ENCODE measurements at places on chromosomes 2 and 18.
A peak's percentile ranks its signal among the peaks of the same experiment; 100 is the strongest.

- DNase-seq: no peak
These were observed 127.1 kb downstream of the CERS6 start for GRCh38 chr2:168583064-168583709.

GRCh38 chr18:46894124-46894523 lies 23.2 kb downstream of the PIAS2 start:
- DNase-seq: no peak

GRCh38 chr2:88010136-88010535 lies 6.2 kb downstream of the RNU2-63P start:
- no peak for DNase-seq

DNA sequence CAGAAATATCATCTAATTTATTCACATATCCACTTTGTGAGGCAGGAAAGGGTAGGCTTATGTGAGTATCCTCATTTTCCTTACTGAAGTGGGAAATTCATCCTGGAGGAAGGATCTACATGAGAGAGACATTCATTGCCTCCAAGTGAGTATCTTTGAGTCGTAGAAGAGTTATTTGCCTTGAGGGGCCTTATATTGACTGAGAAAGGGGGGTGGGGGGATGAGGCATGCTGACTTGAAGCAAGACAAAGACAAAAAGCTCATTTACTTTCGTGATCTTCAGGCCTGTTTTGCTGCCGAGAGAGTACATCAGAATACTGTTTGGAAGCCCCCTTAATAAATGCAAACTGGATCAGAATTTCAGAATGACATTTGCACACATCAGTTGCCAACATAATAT lies 17.6 kb upstream of the NEDD4L start:
- DNase-seq: no peak

- DNase-seq: no peak
These were observed 45.5 kb upstream of the LOXHD1 start for GRCh38 chr18:46702471-46702870.

GRCh38 chr2:159939946-159940345 lies 122.5 kb downstream of the PLA2R1 start:
- no peak for DNase-seq

DNA sequence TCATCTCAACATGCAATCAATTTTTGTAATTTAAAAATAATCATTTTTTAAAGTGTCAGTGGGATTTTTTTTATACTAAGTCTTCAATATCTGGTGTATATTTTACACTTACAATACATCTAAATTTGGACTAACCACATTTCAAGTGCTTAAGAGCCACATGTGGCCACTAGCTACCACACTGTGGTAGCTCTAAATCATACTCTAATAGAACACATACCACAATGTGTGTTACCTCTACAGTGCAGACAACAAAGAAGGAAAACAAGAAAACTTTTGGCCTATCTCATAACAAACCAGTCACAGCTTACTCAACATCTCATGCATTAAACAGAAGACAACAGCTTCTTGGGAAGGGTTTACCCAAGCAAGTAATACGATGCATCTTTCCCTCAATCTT lies 24.5 kb downstream of the PIAS2 start:
- DNase-seq: no peak

- DNase-seq: no peak
These were observed 255.3 kb downstream of the PDE11A start for GRCh38 chr2:177817300-177817699.

- no peak for DNase-seq
These were observed 8.9 kb downstream of the STAM2 start for GRCh38 chr2:152166633-152167032.

- no peak for DNase-seq
These were observed 265.7 kb downstream of the MTX2 start for GRCh38 chr2:176534798-176535466.

- no peak for DNase-seq
These were observed 441.4 kb downstream of the DCDC2C start for GRCh38 chr2:4144731-4145130.

- no peak for DNase-seq
These were observed 1925.8 kb upstream of the CELF4 start for GRCh38 chr18:39491408-39491807.

- no peak for DNase-seq
These were observed 52.6 kb downstream of the PTPRM start for GRCh38 chr18:7619676-7620075.

DNA sequence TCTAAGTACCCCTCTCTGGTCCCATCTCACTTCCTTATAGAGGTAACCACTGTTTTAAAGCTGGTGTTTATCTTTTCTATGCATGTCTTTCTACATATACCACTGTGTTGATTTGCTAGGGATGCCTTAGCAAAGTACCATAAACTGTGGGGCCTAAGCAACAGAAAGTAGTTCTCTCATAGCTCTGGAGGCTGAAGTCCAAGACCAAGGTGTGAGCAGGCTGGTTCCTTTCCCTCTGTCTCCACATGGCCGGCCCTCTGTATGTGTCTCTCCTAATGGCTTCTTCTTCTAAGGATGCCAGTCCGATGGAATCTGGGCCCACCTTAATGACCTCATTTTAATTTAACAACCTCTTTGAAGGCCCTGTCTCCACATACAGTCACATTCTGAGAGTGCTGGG lies 40.8 kb upstream of the ROCK2 start:
- DNase-seq: no peak

DNA sequence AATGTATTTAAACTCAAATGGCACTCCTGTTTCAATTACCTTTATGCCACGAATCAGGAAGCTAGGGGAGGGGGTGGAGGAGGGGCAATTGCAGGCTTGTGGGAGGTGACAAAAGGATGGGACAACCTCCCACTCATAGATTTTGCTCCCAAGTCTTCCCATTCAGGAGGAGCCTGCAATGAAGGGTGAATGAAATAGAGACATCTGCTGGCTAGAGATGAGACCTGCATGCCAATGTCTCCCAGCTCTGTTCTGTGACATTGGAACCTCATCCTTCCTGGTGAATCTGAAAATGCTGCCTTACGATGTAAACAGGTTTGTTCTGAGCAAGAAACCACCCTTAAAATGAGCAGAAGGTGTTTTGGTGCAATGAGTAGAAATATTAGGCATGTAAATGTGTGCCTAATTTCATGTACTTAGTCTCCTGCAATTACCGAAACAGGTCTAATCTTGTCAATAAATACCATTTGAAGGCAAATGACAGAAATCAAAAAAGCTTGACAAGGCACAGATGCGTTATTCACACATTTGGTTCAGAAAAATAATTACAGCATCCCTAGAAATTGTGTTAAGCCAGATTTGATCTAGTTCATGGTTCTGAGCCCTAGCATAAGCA lies 2.7 kb upstream of the PID1 start:
- peak; percentile 42 for DNase-seq

- no peak for DNase-seq
These were observed 31.9 kb downstream of the BMP10 start for GRCh38 chr2:68839260-68839833.

DNA sequence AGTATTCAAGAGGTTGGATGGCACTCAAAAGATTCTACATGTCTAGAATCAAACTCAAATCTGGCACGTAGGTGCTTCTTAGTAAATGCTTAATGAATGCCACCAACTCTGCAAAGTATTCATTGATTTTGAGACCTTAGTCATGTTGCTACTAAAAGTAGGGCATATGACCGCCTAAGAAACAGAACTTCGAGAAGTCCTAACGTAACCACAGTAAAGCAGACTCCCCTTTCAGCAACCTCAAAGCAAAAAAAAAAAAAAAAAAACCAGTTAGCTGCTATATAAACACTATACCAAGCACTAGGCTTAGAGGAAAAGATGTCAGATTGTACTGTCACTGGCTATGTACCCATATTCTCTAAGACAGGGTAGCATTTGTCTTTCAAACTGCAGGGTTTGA lies 33.9 kb downstream of the PTCD3 start:
- DNase-seq: no peak

DNA sequence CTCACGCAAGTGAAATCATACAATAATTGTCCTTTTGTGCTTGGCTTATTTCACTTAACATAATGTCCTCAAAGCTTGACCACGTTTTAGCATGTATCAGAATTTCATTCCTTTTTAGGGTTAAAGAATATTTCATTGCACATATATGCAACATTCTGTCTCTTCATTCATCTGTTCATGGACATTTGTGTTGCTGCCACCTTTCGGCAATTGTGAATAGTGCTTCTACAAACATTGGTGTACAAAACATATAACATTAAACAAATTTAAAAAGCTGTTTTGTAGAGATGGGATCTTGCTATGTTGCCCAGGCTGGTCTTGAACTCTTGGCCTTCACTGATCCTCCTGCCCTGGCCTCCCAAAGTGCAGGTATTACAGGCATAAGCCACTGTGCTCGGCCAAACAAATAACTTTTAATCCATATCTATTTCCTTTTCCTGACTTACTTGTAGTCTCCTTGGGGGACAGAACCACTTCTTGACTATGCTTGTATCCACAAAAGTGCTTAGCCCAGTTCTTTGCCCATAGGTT lies 209.3 kb downstream of the SLC4A3 start:
- no peak for DNase-seq
